ENCODE measurements at places on chromosomes 2 and 18.

GRCh38 chr2:55088400-55088799, 38.1 kb upstream of the RTN4 start:
- no peak for DNase-seq

GRCh38 chr2:62705859-62706720, 577 bp downstream of the EHBP1 start:
- no peak for DNase-seq

DNA sequence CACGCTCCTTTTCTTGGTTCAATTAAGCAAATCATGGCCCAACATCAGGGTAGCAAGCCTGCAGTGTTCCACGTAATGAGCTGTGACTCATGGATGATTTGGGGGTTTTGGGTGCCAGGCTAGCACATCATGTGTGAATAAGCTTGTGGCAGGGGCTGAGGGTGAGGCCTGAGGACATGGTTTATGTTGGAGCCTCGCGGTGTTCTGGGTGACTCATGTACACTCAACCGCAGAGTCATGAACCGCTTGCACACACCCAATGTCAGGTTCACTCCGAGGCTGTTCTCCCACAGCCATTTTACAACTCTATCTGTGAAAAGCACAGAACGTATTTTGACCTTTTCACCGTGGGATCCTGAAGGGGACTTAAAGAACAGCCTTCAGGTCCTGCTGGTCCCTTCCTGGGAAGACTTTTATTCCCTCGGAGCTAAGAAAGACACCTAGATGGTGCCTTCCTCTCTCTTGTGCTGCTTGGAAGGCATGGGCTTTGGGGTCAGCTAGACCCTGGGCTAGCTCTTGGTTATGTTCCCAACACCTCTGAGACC, 139.9 kb upstream of the ZEB2 start:
- DNase-seq: peak; percentile 45

- no peak for DNase-seq
These were observed 149.6 kb downstream of the ESCO1 start for GRCh38 chr18:21450913-21451312.

DNA sequence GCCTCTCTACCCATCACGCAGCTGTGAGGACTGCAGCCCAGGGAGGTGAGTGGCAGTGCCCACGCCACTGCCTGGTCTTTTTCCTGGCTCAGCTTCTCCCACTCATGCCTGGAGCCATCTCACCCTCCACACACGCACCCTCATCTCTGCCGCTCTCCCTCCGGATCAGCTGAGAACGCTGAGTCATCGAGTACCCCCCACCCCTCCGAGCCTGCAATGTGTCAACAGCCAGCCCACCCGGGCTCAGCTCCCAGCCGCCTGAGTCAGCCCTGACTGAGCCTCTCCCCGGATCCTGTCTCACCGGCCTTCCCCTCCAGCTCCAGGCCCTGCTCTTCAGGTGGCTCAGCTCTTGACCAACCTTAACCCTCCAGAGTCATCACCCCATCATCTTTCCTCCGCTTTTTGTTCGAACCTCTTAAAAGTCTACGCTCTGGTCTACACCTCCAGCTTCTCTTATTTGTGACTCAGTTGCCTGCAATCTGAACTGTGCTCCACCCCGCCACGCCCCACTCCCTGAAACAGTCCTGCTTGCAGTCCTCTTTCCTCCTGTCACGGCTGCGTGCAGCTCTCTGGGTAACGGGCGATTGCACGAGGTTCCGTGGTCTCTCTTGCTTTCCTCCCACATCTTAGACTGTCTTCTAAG, 94.4 kb upstream of the ASAP2 start:
- DNase-seq: no peak

DNA sequence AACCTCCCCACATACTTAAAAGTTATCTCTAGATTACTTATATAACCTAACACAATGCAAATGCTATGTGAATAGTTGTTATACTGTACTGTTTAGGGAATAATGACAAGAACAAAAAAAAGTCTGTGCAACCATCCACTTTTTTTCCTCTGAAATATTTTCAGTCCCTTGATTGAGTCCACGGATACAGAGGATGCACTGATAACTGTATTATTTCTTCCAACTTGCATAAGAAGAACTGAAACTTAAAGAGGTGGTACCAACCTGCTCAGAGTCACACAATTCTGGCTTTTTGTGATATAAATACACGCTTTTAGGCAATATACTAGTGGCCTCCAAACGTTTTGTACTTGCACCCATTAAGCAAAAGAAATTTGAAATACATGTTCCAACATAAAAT, 1.4 kb downstream of the SMC6 start:
- no peak for DNase-seq

DNA sequence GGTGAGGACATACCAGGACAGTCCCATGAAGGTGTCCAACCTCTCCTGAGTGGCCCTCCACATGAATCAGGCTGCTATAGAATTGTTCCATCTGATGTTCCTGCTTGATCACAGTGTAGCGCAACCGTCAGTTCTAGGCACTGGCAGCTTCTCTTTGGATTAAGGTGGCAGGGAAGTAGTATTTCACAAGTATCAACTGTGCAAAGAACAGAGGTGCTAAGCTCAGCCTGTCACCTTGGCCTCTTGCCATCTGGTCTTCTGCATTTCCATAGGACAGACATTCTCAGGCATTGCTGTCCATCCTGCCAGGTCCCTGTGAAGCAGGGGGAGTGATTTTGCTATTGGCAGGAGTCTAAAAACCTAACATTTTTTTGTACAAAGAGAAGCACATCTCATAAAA, 182.2 kb upstream of the EPAS1 start:
- no peak for DNase-seq

DNA sequence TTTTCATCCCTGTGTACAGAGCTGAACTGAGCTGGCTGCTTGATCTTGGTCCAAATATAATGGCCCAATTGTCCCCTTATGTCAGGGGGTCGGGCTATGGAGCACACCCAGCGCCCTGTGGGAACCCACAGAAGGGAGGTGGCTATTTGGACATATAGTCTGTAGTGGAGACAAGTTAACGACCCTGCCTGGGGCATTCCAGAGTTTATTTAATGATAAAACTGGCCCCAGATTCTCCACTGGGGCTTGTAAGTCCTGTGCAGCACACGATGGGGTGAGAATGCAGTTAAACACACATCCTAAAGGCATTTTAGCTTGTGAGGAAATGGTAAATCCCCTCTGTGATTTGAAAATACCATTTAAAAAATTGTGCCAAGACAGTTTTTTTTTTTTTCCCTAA, 72.9 kb downstream of the QPCT start:
- DNase-seq: no peak

DNA sequence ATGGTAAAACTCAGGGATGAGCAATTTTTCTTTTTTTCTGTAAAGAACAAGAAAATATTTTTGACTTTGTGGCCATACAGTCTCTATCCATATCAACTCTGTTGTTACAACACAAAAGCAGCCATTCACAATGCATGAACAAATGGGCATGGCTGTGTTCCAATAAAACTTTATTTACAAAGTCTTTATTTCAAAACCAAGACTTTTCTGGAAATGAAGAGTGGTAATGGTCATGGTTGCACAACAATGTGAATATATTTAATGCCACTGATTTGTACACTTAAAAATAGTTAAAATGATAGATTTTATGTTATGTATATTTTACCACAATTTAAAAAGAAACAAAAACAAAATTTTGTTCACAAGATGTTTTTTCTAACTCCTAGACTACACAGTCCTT, 1.6 kb upstream of the DSG3 start:
- no peak for DNase-seq

GRCh38 chr2:113021312-113021711, 16.1 kb downstream of the IL36A start:
- no peak for DNase-seq

DNA sequence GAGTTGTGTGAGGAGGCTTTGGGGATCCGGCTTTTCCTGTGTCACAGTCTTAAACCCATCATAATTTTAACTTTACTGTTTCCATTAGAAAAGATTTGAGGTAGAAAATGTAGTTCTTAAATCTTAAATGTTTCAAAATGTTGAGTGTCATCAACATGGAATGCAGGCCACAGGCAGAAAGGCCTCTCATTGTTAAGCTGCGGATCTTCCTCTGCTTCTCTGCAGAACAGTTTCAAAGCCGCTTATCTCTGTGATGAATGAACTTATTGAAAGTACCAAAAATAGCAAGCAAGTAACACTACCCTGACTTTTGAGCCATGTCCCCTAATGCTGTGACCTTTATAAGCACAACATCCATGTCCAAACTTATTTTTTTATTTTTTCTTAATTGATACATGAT, 1645.8 kb downstream of the DPP10 start:
- no peak for DNase-seq

DNA sequence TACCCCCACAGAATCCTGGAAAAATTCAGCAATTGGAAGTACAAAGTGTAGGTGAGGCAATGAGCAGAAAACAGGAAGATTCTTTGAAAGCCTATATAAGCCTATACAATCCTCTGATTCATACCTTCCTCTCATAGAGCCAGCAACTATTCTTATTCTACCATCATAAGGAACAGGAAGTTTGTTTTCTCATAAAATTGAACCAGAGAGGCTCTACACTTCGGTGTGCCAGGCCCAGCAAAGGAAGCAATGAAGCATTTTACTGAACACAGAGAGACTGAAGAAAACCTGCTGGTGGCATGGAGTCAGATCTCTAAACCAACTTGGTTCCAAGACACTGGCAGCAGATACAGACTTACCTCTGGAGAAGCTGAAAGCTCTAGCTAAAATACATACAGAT, 18.7 kb downstream of the CASP8 start:
- no peak for DNase-seq

- no peak for DNase-seq
These were observed 226.7 kb upstream of the ZNF804A start for GRCh38 chr2:184371641-184372040.

DNA sequence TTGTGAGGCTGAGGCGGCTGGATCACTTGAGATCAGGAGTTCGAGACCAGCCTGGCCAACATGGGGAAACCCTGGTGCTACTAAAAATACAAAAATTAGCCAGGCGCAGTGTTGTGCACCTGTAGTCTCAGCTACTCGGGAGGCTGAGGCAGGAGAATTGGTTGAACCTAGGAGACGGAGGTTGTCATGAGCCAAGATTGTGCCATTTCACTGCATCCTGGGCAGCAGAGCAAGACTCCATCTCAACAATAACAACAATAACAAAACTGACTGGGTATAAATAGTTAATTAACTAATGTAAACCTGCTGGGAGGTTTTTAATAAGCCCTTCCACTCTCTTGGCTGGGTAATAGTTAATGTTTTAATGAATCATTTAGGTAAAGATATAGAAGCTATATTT, 7.8 kb downstream of the SULT6B1 start:
- DNase-seq: no peak

DNA sequence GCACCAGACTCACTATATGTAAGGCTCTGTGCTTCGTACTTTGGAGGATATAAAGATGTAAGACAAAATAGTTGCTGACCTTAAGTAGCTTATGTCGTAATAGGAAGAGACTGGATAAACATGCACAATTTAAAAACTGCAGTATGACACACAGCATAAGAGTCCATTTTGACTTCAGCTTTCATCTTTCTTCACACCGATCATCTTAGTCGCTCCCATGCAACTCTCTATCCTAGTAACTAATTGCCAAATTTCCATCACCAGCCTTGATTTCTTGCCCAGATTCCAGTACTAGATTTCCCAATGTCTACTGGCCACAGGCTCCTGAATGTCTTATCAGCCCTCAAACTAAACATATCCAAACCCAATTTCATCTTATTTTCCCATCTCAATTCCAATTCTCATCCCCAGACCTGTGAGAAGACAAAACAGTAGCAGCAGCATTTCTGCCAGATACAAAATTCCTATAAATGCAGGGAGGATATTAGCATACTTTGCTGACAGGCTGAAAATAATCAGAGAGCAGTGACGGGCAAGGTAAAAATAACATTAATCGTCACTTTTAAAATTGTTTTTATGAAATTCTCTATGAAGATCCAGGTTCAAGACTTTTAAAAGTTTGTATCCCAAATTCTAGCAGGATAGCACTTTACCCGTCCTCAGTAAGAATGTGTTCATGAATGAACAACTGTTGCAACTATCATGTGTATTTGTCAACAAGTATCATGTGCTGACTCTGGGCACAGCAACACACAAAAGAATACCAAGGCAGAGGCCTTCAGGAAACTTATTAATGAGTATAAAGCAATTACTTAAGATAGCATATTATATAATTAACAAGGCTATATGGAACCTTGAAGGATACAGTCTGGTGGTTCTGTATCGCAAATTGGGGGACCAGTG, 42.2 kb downstream of the KIDINS220 start:
- no peak for DNase-seq

- no peak for DNase-seq
These were observed 144.2 kb downstream of the WDR7 start for GRCh38 chr18:56795381-56795780.

DNA sequence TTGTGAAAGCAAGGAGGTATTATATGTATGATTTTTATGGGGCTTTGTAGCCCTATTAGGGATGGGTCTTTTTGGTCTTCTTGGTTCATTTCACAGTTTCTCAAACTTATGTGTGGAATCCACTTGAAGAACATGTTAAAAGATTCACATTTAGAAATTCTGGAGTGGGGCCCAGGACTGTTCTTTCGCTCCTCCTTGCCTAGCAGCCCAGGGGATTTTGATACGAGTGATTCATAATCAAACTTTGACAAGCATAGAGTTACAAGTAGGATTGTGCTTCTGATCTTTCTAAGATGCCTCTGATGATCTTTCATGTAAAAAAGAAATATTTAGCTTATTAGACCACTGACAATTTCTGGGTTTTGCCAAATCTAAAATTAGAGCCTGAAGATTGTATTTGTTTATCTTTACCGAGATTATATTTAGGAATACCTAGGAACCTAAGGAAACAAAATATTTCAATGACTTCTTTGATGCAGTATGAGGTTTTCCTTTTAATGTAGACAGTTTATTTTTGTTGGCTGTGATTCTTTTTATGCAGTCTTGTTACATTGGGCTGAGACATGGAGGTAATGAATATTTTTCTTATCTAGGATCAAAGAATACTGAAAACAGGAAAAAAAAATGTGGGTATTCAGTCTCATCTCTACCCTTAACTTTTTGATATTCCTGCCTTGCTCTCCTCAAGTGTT, 324.0 kb downstream of the PARD3B start:
- no peak for DNase-seq

- peak; percentile 48 for DNase-seq
These were observed 1.1 kb downstream of the ID2 start for GRCh38 chr2:8682719-8683667.

- DNase-seq: no peak
These were observed 47.0 kb upstream of the IHH start for GRCh38 chr2:219107758-219108157.

DNA sequence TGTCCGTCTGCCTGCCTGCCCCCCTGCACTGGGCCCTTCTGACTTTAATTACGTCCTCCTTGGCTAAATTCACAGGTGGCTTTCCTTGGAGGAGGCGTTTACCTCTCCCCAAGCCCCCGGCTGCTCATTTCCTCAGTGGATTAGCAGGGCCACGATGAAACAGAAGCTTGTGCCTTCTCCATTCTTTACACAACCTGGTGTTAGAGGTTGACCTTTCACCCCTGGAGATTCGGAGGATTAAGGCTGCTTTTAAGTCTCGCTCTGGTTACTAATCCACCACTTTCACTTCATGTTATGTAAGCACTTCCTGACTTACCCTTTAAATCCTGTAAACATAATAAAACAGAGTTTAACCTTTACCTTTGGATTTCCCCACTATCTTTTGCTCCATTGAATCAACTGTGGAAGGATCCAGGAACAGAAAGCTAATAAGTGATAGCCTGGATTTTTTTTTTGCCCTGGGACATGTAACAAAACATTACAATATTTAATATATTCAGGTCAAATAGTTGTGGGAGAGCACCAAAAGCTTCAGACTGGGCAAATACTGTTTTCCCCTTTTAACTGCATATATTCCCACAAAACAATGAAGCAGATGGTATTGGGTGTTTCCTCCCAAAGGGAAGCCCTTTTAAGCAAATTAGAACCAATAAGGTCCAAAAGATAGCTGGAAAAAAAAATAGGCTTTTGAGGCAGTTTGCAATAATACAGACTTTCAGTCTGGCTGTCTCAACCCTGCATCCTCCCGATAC, 370.2 kb downstream of the EN1 start:
- no peak for DNase-seq

Data from T-cell (primary cell).